Bronchus fibroblast of lung (primary cell): ENCODE measurements at places on chromosomes 5 and 9. TPM values are rescaled to one million over a fixed set of nuclear protein-coding genes. Genes with fewer than 3 reads are reported as not detected.

Gene C6
- not detected in 2 replicates for total RNA-seq

Gene FOXD1
- 18.3 and 19.5 TPM in 2 replicates for total RNA-seq

Gene PRLR
- total RNA-seq, result 0.30 and 0.84 TPM in 2 replicates

Gene GNA14
- under 0.01 and 0.17 TPM in 2 replicates for total RNA-seq

Gene ZNF608
- 11.4 and 12.5 TPM in 2 replicates for total RNA-seq

Gene MYOZ3
- total RNA-seq, result 1.0 and 1.8 TPM in 2 replicates

Gene ANKRD20A1
- not detected in 2 replicates for total RNA-seq

Gene OR1Q1
- total RNA-seq, result not detected in 2 replicates

Gene NR2F1
- total RNA-seq, result 77.4 and 95.8 TPM in 2 replicates

Gene C9
- not detected in 2 replicates for total RNA-seq

Gene LCN15
- total RNA-seq, result not detected in 2 replicates

Gene LECT2
- not detected in 2 replicates for total RNA-seq

Gene PCDHB2
- 0.34 and 0.45 TPM in 2 replicates for total RNA-seq

Gene NME5
- total RNA-seq, result 0.84 and 1.6 TPM in 2 replicates

Gene SLCO6A1
- total RNA-seq, result not detected in 2 replicates

Gene SEMA5A
- 6.4 and 6.7 TPM in 2 replicates for total RNA-seq

Gene PRRX2
- total RNA-seq, result 14.3 and 14.9 TPM in 2 replicates

Gene ZFP2
- 0.67 and 1.0 TPM in 2 replicates for total RNA-seq

Gene BASP1
- 159 and 196 TPM in 2 replicates for total RNA-seq

Gene EEIG1
- total RNA-seq, result 3.0 and 4.2 TPM in 2 replicates

Gene CFAP157
- not detected in 2 replicates for total RNA-seq

Gene TAF11L5
- total RNA-seq, result not detected in 2 replicates

Gene GZMA
- not detected in 2 replicates for total RNA-seq

Gene IFNA21
- not detected in 2 replicates for total RNA-seq

Gene DBH
- not detected in 2 replicates for total RNA-seq

Gene MARVELD2
- total RNA-seq, result 2.1 and 2.2 TPM in 2 replicates

Gene TSSK1B
- total RNA-seq, result not detected in 2 replicates

Gene SLC6A18
- not detected in 2 replicates for total RNA-seq

Gene PRELID2
- 10.9 and 11.9 TPM in 2 replicates for total RNA-seq

Gene NIM1K
- 0.74 and 1.0 TPM in 2 replicates for total RNA-seq

Gene RABEPK
- 30.1 and 33.0 TPM in 2 replicates for total RNA-seq

Gene FST
- 84.3 and 98.4 TPM in 2 replicates for total RNA-seq

Gene PCDHB3
- total RNA-seq, result 0.15 and 0.17 TPM in 2 replicates
